Breast epithelium (tissue), 4 donors: ENCODE measurements at places on chromosomes 4 and X.

- DNase-seq: no peak
Measured at GRCh38 chr4:41125558-41126311, 88.6 kb downstream of the APBB2 start.

GRCh38 chrX:71254092-71254963 lies at the start of gene ZMYM3:
ZMYM3 (minus strand) TSS chrX:71254140; CDS start chrX:71253255, 885 bp downstream.
- peak; percentile 79 for DNase-seq

- DNase-seq: no peak
Measured at GRCh38 chrX:24876530-24877287, 139.1 kb downstream of the ARX start.

DNA sequence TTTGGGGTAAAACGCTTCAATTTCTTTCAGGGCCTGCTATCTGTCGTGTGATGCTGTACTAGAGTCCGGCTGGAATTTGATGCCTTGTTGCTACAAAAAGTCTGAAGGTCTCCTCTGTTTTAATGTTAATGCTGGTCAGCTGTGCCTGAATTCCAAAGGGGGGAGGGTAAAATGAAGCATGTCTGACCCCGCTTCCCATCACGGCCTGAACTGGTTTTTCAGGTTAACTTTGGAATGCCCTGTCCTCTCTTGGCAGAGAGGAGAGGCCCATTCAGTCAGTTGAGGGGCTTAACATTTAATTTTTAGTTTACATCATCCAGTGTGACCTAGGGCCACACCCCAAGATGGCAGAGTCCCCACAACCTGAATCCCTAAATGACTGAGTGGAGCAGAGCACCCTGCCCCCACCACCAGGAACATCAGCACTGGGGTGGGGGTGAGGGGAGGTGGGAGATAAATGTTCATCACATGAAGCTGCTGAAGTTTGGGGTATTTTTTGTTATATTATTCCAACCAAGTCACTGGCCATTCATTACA lies 47.9 kb upstream of the GPR78 start:
- no peak for DNase-seq

DNA sequence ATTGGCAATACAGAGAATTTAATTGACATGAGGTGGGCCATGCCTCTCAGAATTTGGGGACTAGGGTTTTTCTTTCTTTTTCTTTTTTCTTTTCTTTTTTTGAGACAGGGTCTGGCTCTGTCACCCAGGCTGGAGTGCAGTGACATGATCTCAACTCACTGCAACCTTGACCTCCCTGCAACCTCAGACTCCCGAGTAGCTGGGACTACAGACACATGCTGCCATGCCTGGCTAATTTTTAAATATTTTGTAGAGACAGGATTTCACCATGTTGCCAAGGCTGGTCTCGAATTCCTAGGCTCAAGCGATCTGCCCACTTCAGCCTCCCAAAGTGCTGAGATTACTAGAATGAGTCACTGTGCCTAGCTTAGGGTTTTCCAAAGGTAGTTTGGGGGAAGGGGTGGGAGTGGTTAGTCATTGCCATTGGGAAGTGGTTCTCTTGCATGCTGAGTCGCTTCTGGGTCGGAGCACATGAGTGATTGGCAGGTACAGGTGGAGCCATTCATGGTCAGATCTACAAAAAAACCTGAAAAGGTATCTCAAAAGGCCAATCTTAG lies 54.5 kb downstream of the MID2 start:
- no peak for DNase-seq
